Body of pancreas (tissue), 4 donors: ENCODE measurements at places on chromosomes 11 and 22. TPM values are rescaled to one million over a fixed set of nuclear protein-coding genes. Genes with fewer than 3 reads are reported as not detected.
A peak's percentile ranks its signal among the peaks of the same experiment; 100 is the strongest.

Gene OR5W2
- not detected for total RNA-seq

Gene OR1S1
- total RNA-seq, result not detected

DNA sequence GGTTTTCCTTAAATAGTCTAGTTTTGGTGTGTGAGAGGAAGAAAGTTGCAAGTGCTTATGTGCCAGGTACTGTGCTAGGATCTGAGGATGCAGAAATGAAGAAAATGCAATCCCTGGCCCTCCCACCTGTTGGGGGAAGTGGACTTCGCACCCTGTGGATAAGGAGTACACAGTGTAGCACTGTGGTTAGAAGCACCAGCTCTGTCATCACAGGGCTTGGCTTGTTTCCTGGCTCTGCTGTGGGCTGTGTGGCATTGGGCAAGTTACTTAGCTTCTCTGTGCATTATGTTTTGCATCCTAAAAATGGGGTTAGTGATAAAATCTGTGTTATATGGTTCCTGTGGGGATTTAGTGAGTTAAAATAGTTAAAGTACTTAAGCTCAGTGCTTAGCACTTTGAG, 68.2 kb downstream of the ENDOD1 start:
- no peak for DNase-seq

GRCh38 chr22:33000342-33001280, 57.6 kb downstream of the SYN3 start:
- DNase-seq, result peak; percentile 36

Gene CNGA4
- total RNA-seq, result not detected

DNA sequence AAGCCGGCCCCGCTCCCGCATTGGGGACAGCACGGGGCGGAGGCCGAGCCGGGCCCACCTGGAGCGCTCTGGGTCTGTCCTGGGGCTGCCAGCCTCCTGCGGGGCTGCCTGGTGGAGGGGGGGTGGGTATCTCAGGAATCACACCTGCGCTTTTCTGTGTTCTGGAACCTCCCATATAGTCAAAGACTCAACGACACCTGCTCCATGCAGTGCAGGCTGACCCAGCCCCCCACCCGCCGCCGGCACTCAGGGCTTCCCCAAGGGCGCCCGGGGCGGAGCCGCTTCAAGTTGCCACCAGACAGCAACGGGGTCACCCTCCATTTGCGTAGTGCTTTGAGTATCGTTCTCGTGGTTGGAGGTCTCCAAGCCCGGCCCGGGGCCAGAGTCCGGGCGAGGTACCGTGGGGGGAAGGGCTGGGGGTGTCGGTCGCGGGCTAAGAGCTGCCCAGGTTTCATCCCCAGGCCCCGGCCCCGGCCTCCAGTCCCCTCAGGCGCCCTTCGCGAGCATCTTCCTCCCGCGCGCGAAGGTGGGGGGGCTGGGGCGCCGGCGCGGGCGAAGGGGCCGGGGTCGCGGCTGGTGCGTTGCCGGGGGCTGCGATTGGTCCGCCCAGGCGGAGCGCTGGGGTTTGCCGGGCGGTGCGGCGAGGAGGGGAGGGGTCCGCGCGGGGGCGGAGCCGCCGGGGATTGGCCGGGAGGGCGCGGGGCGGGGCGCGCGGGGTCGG, 6.6 kb downstream of the TSPAN4 start:
- DNase-seq, result no peak

Gene GGTLC3
- total RNA-seq, result not detected

Gene TPP1
- total RNA-seq, result 20.8 TPM

DNA sequence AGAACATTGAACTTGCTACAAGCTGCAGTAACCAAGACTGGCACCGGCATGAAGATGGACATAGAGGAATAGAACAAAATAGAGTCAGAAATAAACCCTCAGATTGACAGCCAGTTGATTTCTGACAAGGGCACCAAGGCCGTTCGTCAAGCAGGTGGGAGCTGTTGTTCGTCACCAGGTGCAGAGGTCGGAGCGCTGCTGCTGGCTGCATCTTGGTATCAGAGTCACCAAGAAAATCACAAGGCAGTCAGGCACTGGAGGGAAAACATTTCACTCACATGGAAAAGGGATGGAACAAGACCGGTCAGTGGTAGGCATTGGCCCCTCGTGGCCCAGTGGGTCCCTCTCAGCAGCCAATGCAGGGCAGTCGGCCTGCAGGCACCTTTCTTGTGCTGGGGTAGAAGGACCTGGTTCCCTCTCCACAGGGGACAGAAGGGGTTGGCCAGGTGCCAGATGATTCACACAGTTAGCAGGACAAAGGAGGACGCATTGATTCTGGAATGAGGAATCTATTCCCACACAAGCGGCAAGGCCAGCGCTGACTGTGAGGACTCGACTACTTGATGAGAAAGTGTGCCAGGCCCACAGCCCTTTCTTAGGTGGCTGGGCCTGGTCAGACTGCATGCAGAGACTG, 115.8 kb upstream of the FGF3 start:
- DNase-seq, result peak; percentile 17

Gene NEFH
- 0.52 TPM for total RNA-seq

Gene ASCL2
- total RNA-seq, result 3.0 TPM

Gene HTR3B
- total RNA-seq, result not detected

Gene CYP2D6
- total RNA-seq, result 2.0 TPM

DNA sequence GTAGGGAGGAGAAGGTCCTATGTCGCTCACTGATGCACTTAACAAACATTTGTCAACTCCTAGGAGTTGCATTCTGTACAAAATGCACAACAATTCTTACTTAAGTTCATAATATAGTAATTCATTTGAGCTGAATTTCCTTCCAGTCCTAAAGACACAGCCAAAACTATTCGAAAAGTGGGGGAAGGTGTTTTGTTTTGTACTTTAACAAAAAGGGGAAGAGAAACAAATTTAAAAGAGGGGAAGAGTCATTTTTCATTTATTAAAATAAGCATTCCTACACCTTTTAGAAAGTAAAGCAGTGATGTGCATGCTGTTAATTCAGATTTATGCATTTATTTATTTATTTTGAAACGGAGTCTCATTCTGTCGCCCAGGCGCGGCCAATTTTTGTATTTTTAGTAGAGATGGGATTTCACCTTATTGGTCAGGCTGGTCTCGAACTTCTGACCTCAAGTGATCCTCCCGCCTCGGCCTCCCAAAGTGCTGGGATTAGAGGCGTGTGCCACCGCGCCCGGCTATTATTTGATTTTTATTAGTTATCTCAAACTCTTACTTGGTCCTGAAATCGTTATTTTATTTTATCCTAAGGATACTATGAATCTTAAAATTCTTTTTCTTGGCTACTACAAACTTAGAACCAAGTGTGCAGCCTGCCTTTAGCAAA, 1.1 kb upstream of the FANCF start:
- no peak for DNase-seq

DNA sequence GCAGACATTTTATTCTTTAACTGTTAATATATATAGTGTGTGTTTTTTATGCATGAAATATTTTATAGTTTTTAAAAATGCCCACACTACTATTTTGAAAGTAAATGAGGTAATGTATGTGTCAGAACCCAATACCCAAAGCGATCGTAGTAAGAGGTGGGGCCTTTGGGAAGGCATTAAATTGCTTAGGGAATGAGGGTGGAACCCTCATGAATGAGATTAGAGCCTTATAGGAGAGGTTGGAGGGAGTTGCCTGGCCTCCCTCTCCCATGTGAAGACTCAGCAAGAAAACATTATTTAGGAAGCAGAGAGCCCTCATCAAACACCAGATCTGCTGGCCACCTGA, 11.1 kb downstream of the KLHL35 start:
- DNase-seq, result no peak

DNA sequence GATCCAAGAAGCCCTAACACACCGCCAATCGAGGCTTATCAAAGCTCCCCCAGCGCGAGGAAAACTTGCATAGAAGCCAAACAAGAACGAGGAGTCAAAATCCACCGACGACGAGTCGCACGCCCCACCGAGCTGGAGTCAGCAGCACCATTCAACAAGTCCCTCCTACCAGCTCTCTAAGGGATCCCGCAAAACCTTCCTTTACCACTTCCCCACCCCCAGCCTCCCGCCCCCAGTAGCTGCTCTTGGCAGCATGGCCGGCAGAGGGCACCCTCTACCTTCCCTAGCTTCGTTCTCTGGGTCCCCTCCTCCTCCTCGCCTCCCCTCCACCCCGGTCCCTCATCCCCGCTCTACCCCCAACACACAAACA, 1.4 kb downstream of the BDNF start:
- DNase-seq, result peak; percentile 80

DNA sequence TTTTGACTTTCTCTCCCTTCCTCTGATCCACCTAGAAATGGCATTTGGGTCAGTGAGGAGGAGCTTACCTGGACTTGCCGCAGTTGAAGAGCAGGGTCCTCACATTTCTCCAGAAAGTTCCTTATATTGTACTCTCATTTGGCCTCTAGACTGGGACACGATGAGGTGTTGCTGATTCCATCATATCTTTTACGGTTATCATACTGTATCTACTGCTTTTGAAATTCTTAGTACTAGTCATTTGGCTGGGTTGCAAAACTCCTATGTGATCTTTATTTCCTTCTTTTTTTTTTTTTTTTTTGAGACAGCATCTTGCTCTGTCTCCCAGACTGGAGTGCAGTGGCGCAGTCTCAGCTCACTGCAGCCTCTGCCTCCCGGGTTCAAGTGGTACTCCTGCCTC, 58.7 kb upstream of the FAM181B start:
- no peak for DNase-seq

Gene SLC35F2
- 0.33 TPM for total RNA-seq

GRCh38 chr11:88345408-88345807, 7.9 kb upstream of the CTSC start:
- DNase-seq, result no peak

GRCh38 chr22:30460147-30460546, 11.7 kb downstream of the SEC14L3 start:
- DNase-seq, result peak; percentile 16

GRCh38 chr22:31150615-31151014, 9.4 kb upstream of the RNF185 start:
- DNase-seq, result no peak

GRCh38 chr11:2437516-2437915, 6.8 kb downstream of the TRPM5 start:
- no peak for DNase-seq

DNA sequence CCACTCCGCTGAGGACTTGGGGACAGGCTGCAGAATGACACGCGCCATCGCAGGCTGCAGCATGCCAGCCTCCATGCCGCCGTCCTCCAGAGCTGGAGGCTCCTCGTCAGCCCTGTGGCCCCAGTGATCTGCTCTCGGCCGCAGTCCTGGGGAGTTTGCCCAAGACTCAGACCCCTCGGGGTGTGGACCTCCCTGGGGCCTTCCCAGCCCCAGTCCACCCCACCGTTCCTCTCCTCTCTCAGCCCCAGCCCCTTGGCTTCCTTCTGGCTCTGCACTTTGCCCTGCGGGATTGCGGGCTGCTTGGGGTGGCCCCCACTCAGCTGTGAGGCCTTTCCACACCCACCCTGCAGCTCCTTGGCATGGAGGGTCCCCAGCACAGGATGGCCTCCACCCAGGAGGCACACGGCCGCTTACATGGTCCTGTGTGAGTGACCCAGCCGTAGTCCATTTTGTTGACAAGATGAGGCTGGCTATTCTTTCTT, 414.9 kb downstream of the TBC1D22A start:
- DNase-seq, result no peak
